ENCODE measurements at places on chromosomes 11 and 22.

GRCh38 chr11:129278586-129279319, 86.6 kb upstream of the ARHGAP32 start:
- no peak for DNase-seq

GRCh38 chr11:20589796-20590195, 9.6 kb upstream of the SLC6A5 start:
- no peak for DNase-seq

GRCh38 chr11:128705124-128705920, 11.4 kb downstream of the FLI1 start:
- DNase-seq: no peak

DNA sequence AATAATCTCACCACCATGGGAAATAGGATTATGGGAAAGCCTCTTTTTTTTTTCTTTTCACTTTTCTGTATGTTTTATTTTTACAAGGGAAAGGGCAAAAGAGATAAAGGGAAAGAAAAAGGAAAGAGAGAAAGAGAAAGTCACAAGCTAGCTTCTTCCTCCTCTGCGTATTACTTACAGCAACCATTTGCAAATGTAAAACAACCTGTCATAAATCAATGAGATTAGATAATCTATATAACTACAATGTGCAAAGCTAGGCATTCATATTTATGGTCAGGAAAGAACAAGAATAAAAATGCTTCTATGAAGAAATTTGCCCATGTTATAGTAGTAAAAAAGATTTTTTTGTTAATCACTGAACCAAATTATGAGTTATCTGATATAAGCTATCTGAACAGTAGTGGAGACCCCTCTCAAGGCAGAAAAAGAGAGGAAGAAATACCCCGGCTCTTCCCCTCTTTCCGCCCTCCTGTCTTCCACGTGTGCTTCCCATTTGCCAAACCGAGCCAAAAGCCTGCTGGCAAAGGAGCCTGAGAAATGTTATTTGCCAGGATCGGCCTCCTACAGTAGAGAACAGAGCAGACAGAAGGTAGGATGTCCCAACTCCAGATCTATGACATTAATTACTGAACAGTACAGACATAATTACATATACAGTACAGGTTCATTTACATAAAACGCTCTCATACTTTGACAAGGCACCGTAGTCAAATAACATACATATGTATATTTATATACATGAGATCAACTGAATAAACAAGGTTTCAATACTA, 50.2 kb downstream of the ARHGAP32 start:
- DNase-seq: no peak

GRCh38 chr11:134818516-134818915, 406.5 kb upstream of the B3GAT1 start:
- DNase-seq: no peak

GRCh38 chr11:68508425-68508824, 47.9 kb downstream of the PPP6R3 start:
- DNase-seq: no peak

DNA sequence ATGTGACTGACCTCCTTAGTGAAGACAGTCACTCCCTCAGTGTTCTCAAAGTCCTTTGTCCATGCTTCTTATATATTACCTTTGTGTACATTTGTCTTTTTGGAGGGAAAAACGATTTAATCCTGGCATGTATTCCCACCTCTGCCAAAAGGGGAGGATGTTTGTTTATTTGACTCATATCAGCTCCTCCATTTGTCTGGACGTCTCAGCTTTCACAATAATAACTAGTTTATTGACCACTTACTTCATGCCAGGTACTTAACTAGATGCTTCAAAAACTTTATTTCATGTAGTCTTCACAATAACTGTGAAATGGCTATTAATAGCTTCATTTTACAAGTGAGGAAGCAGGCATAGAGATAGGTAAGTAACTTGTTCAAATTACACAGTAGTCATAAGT, 5.3 kb downstream of the TBCEL start:
- DNase-seq: no peak

GRCh38 chr11:78796956-78797355, 222.3 kb upstream of the NARS2 start:
- DNase-seq: no peak

DNA sequence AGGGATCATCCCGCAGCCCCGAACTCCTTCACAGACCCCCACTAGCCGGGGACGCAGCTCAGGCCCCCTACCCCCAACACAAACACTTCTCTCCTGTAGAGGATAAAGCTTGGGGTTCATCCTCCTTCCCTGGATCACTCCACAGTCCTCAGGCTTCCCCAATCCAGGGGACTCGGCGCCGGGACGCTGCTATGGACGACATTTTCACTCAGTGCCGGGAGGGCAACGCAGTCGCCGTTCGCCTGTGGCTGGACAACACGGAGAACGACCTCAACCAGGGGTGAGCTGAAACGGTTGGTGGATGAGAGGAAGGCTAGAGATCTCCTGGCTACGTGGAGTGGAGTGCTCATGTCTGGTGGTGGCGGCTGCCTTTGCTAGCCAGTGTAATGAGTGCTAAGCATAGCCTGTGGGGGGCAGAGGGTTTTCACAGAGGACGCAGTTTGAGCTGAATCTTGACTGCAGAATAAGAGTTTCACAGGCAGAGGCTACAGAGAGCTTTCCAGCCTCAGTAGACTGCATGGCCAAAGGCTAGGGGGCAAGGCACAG, 580 bp downstream of the ILK start:
- DNase-seq: no peak

GRCh38 chr11:240315-240714, 3.5 kb downstream of the PSMD13 start:
- no peak for DNase-seq

DNA sequence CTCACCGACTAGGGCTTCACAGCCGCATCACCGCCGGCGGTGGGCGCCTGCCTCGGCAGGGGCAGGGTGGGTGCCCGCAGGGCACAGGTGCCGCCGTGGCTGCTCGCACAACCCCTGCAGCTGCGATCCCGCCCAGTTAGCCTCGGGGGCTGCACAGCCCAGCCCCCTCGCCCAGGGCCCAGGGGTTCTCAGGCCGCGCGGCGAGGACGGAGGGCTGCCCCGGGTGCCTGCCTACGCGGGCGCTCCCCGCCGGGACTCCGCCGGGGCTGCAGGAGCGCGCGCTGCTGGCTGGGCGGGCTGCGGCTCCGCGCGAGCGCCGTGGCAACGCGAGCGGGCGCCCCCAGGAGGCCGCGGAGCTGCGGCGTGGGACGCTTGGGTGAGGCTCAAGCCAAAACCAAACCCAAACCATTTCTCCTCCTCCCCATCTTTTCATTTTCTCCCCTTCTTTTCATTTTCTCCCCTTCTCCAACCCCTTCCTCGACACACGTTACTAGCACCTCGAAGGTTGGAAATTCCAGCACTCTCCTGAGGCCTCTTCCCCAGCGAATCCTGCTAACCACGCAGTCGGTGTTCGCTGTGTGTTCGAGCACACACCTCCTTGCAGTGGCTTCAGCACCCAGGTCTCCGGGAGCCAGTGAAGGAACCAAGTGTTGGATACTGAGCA, at the start of gene MICAL3:
Gene MICAL3, minus strand, starts transcription at position 286 of the 664 bp plus-strand sequence. CDS start 117,749 bp downstream, outside the sequence.
- DNase-seq: no peak

- DNase-seq: no peak
Measured at GRCh38 chr11:70572974-70573260, 174.6 kb downstream of the CTTN start.

GRCh38 chr11:10784232-10785145, 24.2 kb downstream of the EIF4G2 start:
- no peak for DNase-seq

DNA sequence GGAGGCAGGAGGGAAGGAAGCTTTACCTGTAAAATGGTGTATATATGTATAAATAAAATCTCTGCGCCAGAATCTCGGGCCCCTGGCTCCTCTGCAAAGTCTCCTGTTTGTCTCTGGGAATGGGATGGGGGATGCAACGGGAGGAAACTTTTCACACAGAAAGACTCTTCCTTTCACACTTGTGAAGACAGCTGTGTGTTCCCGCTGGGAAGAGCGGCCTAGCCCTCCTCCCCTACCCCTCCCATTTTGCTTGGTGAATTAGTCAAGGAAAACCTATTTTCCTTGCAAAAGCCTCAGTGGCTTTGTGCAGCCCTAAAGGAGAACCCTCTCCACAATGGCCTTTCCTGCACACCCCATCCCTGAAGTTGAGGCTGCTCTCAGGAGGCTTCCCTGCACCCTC, 9.4 kb upstream of the IGF2 start:
- no peak for DNase-seq

- no peak for DNase-seq
Measured at GRCh38 chr11:69352715-69353319, 58.9 kb downstream of the MYEOV start.

- DNase-seq: no peak
Measured at GRCh38 chr11:67126986-67127385, 7.9 kb downstream of the KDM2A start.

DNA sequence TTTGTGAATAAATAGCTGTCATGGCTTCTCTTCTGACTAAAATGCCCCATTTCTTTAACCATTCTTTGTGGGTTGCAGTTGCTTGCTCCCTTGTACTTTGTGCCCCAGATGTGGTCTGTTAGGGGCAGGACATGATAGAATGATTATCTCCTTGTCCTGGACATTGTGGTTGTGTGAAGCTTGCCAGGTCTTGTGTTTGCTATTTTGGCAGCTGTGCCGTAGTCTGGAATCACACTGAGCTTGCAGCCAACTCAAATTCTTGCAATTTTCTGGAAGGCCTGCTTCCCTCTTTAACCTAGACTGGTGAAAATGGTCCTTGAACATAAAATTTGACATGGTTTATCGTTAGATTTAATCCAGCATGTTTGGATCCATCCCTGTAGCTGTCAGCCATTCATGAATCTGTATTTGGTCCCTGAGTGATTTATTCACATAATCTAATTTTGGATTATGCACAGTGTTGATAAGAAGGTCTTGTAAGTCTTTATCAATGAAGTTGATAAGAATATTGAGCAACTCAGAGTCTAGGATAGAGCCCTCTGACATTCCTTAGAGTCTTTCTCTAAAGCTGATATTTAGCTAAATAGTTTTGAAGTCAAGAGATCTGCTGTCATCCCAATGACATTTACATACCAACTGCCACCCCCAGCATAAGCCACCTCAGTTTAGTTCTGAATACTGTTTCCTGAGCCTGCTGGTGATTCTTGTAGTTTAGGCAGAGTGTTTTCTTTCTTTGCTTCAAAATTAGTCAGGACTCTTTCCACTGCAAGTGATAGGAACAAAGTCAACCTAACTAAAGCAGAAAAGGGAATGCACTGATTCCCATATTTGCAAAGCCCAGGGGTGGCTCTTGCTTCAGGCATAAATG, 9.8 kb downstream of the SPON1 start:
- DNase-seq: no peak

- DNase-seq: no peak
Measured at GRCh38 chr11:128707681-128708080, 13.8 kb downstream of the FLI1 start.

DNA sequence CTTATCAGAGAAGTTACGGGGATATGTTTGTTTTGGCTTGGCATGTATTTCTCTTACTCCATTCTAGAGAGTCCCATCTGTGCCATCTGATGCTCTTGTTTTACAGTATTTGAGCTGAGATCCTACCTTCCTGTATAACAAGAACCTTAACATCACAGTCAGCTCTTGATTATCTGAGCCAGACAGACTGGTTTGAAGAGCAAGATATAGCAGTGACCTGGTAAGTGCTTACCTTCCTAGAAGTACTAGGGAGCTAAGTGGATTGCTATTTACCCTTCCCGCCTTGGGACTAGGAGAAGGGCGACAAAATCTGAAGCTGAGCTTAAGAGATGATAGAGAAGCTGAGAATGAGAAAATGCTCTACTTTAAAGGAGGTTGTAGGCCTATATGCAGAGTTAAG, 235.3 kb downstream of the CSNK2A3 start:
- DNase-seq: no peak

DNA sequence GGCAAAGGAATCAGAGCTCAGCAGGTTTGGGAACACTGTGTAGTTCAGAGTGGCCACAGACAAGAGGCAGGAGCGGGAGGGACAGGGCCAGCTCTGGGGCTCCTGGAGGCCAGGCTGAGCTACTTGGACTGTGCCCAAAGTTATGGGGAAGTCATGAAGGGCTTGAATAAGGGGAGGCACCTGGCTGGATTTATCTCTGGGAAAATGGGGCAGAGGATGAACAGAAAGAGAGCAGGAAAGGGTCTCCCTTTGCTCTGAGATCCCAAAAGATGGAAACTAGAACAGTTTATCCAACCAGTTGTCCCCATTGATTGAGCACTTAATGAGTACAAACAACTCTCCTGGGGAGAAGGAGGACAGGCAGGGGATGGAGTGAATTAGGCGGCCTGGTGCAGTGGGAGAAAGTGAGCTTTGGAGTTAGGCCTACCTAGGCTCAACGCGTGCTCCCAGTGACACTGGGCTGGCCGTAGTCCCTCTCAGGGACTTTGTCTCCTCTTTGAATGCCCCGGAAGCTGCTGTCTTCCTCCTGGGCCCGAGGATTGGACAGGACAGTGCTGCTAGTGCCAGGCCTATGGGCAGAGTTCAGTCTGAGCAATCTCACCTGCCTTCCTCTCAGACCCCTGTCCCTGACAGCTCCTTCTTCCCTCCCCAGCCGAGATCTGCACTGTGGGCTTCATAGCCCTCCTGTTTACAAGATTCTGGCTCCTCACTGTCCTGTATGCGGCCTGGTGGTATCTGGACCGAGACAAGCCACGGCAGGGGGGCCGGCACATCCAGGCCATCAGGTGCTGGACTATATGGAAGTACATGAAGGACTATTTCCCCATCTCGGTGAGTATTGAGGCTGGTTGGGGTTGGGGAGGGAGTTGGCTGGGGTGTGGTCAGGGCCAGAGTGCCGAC, 2.0 kb downstream of the MOGAT2 start:
- no peak for DNase-seq

DNA sequence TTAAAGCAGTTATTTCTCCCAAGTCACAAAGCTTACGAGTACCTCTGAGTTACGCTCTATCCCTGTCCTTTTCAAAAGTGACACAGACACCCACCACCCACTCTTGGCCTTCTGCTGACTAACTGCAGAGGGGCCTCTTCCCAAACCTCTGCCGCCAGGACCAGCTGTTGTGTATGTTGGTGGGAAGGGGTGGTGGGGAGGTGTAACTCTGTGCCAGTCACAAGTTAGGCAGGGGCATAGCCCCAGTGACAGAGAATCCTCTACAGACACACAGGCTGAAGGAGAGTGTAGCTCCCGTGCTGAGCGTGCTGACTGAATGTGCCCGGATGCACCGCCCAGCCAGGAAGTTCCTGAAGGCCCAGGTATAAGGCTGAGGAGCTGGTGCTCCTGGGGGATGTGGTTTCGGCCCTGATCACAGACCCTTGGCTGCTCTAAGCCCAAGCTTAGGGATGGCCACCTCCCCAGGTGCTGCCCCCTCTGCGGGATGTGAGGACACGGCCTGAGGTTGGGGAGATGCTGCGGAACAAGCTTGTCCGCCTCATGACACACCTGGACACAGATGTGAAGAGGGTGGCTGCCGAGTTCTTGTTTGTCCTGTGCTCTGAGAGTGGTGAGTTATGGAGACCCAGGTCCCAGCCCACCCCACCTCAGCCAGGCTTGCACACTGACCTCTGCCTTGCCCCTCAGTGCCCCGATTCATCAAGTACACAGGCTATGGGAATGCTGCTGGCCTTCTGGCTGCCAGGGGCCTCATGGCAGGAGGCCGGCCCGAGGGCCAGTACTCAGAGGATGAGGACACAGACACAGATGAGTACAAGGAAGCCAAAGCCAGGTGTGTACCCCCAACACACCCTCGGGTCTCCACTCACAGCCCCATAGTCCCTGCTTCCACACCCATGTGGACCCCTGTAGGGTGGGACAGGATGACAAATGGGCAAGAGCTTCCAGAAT, 4.9 kb downstream of the RIC8A start:
- DNase-seq: no peak
